ENCODE measurements at places on chromosomes 5 and 9.

GRCh38 chr9:70466976-70467561 is 52.6 kb upstream of the KLF9 start:
- no peak for DNase-seq

GRCh38 chr9:36584620-36585460 is 12.1 kb downstream of the MELK start:
- DNase-seq: no peak

- DNase-seq: no peak
Observed at GRCh38 chr9:21935631-21936030, 58.6 kb downstream of the CDKN2A start.

- no peak for DNase-seq
Observed at GRCh38 chr5:133921979-133922378, 46.4 kb downstream of the C5orf15 start.

GRCh38 chr5:56128113-56128512 is 105.0 kb downstream of the ANKRD55 start:
- no peak for DNase-seq

- no peak for DNase-seq
Observed at GRCh38 chr5:337563-338130, 16.1 kb downstream of the AHRR start.

GRCh38 chr5:172707285-172708182 is 63.5 kb downstream of the DUSP1 start:
- DNase-seq: no peak

- DNase-seq: no peak
Observed at GRCh38 chr5:74155501-74155900, 485.0 kb downstream of the ENC1 start.

DNA sequence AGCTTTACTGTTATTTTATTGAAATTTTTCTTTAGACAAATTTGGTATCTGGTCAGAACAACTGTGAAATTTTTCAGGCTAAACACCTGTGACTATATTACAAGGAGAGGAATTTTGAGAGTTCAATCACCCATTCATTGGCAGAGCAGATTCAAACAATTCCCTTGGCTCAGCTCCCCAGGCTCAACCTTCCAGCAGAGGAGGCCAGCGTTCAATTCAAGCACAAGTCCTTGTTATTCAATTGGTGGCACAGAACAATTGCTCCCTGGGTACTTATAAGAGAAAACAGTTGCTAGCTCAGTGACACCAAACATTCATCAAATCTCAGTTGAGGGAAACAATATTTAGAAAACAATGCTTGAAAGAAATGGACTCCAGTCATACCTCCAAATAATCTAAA is 83.3 kb downstream of the SUSD1 start:
- no peak for DNase-seq

GRCh38 chr5:150323819-150324218 is 21.1 kb upstream of the ARSI start:
- DNase-seq: no peak

GRCh38 chr9:89815061-89815902 is 210.5 kb downstream of the GADD45G start:
- no peak for DNase-seq

- peak; percentile 55 for DNase-seq
Observed at GRCh38 chr9:6759185-6759977, 1.6 kb downstream of the KDM4C start.

- no peak for DNase-seq
Observed at GRCh38 chr5:53339962-53340540, 140.4 kb upstream of the FST start.

Measured in BJ (cell line).